NCI-H1417 (cell line): ENCODE measurements at places on chromosomes 16 and 17.

DNA sequence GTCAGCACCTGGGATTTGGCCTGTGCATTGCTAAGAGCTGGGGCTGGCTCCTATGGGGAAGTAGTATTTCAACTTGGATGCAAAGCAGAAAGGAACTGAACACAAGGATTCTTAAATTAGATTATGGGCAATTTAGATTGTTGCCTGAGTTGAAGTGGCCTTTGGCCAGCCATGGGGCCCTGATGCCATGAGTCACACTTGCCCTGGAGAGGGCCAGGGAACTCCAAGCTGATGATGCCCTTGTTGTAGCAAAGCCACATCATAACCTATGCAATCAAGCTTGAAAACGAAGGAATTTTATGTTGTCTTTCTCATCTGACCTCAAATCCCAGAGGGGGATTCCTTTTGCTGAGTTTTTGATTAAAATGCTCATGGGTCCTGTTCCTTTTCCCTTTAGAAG is 3.9 kb upstream of the SPATA32 start:
- DNase-seq: no peak

- DNase-seq: no peak
These were observed 17.9 kb upstream of the CD300E start for GRCh38 chr17:74641224-74641957.

DNA sequence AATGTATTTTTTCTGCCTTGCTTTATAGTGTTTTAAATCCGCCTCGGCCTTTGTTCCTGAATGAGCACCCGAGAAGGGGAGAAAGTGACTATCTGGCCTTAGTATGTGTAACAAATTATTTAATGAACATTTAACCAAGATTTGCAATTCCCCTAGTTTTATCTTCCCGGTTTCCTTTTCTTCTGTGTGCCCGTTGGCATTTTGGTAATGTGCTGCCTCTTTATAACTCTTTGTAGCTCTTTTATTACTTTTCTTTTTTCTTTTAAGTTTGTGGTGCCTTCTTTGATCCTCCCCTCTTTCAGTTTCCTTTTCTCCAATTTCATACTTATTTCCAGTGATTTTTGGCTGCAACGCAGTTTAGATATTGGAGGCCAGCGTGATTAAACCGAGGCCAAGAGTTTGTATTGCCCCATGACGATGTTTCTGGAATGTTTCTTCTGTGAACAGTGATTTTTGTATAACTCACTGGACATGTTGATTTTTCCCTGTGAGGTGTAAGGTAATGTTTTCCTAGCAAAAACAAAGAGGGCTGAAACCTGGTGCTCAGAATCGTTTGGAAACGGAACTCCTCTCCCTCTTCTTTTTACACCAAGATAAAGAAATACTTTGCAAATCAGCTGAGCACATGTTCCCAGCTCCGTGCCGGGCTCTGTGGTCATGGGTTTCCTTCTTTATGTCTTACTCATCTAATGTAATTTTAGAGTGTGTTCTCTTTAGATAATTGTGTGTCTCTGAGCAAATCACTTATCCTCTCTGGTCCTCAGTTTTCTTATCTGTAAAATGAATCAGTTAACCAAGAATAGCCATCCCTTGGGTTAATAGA is 344.3 kb downstream of the WWOX start:
- DNase-seq: no peak

DNA sequence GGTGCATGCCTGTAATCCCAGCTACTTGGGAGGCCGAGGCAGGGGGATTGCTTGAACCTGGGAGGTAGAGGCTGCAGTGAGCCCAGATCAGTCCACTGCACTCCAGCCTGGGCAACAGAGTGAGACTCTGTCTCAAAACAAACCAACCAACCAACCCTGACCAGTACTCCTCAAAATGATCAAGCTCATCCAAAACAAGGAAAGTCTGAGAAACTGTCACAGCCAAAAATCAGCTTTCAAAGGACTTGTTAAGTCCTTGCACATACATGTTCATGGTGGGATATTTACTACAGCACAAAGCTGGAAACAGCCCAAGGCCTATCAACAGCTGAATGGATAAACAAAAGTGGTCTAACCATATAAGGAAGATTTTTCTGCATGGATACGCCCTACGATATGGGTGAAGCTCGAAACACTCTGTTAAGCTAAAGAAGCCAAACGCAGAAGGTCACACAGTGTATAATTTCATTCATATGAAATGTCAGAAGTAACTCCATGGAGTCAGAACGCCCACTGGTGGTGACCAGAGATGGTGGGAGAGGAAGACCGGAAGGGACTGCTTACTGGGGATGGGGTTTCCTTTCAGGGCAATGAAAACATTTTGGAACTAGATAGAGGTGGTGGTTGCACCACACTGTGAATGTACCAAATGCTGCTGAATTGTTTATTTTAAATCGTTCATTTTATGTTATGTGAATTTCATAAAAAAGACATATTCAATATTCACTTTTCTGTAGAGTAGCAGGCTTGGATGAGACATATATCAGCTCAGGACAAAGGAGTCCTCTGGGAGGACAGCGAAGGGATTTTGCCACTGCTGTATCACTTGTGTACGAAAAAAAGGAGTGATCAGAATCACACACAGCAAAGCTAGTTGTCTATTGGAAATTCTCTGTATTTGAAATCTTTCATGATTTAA is 17.7 kb downstream of the CCL17 start:
- DNase-seq: peak; percentile 43

GRCh38 chr16:87043231-87044031 is 273.8 kb downstream of the C16orf95 start:
- DNase-seq: peak; percentile 58

GRCh38 chr17:17141860-17142552 is 64.1 kb downstream of the PLD6 start:
- DNase-seq: no peak

DNA sequence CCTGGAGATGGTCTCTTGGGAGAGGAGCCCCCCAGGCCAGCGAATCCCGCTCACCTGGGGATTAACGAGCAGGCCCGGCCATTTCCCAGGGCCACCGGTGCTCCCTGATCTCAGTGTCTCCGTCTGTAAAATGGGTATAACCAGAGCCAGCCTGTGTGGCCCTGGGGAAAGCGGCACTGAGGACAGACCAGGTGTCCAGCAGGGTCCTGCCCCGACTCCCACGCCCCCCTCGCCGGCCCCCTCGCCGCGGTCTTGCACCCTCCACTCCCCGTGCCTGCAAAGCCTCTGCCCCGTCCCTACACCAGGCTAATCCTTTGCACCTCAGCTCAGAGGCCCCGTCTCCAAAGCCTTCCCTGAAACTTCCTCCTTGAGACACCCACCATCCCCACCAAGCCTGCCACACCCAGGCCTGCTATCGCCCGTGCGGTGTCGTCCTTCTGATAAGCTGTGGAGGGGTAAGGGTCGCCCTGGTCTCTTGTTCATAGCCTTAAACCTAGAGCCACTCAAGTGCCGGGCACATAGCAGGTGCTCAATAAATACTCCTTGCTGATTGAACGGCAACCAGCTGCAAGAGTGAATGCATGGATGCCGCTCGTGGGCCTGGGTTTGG is 259.1 kb downstream of the C16orf95 start:
- no peak for DNase-seq

DNA sequence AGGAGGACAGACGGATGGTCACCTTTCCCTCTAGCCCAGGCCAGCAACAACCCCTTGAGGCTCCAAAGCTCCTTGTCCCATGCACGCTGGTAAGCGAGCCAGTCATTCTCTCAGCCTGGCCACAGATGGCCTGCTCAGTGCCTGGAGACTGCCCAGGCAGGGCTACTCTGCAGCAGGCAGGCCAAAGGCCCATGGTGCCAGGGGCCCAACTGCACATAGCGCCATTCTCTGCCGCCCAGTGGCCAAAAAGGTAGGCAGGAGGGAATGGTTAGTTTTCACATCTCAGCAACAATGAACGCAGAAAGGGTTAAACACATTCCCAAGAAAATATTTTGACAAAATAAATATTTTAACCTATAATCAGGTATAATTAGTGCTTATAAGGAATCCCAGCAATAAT is 7.7 kb upstream of the SREBF1 start:
- no peak for DNase-seq

DNA sequence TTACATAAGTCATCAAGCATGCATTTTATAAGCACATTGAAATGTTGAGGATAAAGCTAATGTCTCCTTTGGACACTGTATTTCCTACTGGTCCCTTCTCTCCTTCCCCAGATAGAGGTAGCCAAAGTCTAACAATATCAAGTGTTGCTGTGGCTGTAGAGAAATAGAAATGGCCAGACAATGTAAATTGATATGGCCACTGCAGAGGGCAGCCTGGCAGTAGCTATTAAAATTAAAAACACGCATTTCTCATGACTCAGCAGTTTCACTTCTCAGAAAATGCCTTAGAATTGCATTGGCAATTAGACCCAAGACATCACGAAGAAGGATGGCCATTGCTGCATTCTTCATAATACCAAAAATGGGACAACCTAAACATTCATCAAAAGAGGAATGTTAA is 46.8 kb upstream of the MRTFB start:
- DNase-seq: peak; percentile 8

GRCh38 chr16:30921748-30922419 is 1.5 kb upstream of the FBXL19 start:
- DNase-seq: peak; percentile 95

- no peak for DNase-seq
These were observed 241.3 kb upstream of the TBX2 start for GRCh38 chr17:61158376-61158775.

DNA sequence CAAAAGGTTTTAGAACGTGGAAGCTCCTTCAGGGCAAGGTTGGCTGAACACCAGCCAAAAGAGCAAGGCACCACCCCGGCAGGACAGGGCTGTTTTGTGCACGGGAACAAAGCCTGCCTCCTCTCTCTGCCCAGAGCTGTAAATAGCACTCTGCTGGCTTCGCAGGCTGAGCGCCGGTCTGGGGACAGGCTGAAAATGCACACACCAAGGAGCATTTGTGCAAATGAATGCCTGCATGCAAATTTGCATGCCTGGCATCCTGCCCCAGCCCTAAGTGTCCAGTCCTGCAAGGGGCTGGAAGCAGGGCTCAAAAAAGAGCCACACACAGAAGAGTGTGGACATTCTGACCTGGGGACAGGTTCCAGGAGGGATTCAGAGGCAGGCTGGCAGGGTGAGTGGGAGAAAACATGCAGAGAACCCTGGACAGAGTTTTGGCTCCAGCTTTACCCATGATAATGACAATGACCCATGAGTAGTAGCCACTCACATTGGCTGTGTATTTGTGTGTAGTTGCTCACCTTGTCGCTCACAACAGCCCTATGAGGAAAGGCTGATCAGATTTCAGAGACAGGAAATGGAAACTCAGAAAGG is 11.7 kb downstream of the ABAT start:
- no peak for DNase-seq

DNA sequence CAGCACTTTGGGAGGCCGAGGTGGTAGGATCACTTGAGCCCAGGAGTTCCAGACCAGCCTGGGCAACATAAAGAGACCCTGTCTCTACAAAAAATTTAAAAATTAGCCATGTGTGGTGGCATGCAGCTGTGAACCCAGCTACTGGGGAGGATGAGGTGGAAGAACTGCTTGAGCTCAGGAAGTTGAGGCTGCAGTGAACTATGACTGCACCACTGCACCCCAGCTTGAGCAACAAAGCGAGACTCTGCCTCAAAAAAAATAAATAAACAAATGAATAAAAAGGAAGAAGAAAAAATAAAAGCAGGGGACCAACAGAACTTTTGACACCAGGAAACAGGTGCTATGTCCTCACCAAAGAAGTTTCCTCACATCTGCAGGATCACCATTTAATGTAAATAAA is 14.2 kb downstream of the TERF2 start:
- no peak for DNase-seq

DNA sequence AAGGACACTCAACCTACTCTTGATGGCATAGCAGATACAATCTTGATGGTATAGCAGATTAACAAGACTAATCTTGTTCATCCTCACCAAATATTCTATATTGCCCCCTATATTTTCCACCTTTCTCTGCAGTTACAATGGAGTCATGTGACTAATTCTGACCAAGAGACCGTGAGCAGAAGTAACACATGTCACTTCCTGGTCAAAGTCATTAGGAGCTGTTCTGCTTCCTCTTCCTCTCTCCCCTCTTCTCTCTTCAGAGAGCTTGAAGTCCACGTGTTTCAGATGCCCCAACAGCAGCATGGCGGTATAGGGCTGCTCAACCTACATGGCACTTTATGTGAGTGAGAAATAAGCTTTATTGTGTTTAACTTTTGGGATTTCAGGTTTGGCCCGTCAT is 55.3 kb upstream of the ERCC4 start:
- DNase-seq: no peak

- DNase-seq: no peak
These were observed 37.8 kb downstream of the GNA13 start for GRCh38 chr17:65018610-65019316.

DNA sequence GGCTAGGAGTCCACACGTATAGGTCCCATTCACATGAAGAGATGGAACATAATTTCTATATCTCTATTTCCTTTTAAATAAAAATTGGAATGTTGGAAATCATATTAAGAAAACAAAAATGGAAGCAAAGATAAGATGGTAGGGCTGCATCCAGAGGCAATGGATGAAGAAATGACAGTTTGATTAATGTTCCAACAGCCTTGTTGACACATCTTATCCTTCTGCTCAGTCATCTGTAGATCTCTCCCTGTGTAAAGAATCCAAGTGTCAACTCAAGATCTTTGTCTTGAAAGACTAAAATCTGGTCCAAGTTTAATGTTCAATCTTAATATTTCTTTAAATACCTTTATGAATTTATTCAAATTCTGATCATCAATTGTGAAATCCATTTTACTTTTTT is 7.8 kb upstream of the KCNJ2 start:
- no peak for DNase-seq
